ENCODE measurements at places on chromosomes 6 and 20. TPM values are rescaled to one million over a fixed set of nuclear protein-coding genes. Genes with fewer than 3 reads are reported as not detected.

The BMP5 gene
- not detected for total RNA-seq

- peaks cover 7% of the 10 kb centered on the region for H3K36me3 ChIP-seq
- no peak overlapping the region for H3K27ac ChIP-seq
- H3K4me3 ChIP-seq = peak overlapping the region; percentile 93
- DNase-seq = no peak
These were observed 11.1 kb downstream of the NRN1 start for GRCh38 chr6:5995658-5995948.

The AIF1 gene
- 68.7 TPM for total RNA-seq

The PRL gene
- not detected for total RNA-seq

DNA sequence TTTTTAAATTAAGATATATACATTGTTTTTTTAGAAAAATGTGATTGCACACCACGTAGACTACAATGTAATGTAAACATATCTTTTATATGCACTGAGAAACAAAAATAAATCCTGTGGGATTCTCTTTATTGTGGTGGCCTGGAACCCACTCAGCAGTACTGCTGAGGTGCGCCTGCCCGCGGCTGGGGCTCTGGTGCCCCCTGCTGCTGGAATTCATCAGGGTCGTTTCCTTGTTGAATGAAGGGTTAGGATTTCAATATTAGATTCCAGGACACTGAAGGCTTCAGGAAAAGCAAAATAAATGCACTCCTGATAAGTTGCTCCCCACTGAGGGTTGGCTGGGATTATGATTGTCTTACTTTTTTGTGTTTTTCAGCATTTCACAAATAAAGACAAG, 175.8 kb upstream of the GGTLC1 start:
- no peak overlapping the region for H3K27ac ChIP-seq
- H3K36me3 ChIP-seq = no peaks in the 10 kb centered on the region
- no peak overlapping the region for H3K4me3 ChIP-seq
- H3K27me3 ChIP-seq = no peaks in the 10 kb centered on the region
- DNase-seq = peak; percentile 22

The ENPP1 gene
- 1.2 TPM for total RNA-seq

The NFATC2 gene
- total RNA-seq = 39.9 TPM

The SOBP gene
- 0.44 TPM for total RNA-seq

Data from activated T-cell treated with anti-CD3 and anti-CD28 coated beads, Interleukin-2, amount 50 U/mL, for 72 hours (primary cell).